Erythroblast (primary cell): ENCODE measurements at places on chromosomes 5 and 9.

DNA sequence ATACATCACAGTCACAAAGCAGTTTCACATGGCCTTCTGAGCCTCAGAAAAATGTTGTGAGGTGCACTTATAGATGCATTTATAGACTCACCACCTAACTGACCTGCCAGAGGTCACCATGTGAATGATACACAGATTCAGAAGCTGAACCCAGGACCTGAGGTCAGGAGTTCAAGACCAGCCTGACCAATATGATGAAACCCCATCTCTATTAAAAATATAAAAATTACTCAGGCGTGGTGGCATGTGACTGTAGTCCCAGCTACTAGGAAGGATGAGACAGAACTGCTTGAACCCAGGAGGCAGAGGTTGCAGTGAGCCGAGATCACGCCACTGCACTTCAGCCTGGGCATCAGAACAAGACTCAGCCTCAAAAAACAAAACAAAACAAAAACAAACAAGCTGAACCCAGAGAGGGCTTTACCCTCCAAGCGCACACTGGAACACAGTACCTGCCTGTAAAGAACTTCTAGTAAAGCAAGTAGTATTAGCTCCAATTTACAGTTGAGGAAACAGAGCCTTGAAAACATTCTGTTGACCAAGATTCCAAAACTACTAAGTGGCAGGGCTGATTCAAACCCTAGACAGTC is 16.3 kb downstream of the ECPAS start:
- no peak for DNase-seq

GRCh38 chr5:171911152-171911551 is 95.3 kb downstream of the FBXW11 start:
- no peak for DNase-seq

- no peak for DNase-seq
Observed at GRCh38 chr5:136420168-136420898, 55.0 kb upstream of the TRPC7 start.

DNA sequence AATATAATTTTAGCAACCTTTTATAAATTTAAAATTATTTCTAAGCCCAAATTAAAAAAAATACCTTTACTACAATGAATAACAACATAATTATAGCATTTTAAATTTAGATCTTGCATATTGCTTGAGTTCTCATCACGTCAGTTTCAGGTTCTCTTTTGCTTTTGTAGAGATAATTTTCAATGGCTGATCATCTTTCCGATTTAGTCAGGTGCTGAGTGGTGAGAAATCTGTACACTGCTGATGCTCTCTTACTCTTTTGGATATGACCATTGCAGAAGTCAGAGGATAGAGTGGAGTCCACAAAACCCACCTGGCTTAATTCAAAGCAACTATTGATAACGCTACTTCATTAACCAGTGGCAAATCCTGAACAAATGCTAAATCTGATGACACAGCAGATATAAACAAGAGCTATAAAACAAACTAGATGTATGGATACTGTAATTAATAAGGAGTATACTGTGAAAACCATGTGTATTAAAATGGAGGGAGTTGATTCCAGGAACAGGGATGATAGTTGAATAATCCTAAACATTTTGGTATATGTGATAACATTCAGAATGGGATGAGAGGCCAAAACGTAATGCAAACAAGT is 394.8 kb downstream of the CSNK1G3 start:
- no peak for DNase-seq

GRCh38 chr5:76888733-76889300 is 39.0 kb downstream of the S100Z start:
- no peak for DNase-seq

GRCh38 chr5:14032918-14033317 is 88.4 kb upstream of the DNAH5 start:
- DNase-seq, result no peak

GRCh38 chr9:101445353-101446029 is 9.9 kb upstream of the ALDOB start:
- DNase-seq, result no peak

DNA sequence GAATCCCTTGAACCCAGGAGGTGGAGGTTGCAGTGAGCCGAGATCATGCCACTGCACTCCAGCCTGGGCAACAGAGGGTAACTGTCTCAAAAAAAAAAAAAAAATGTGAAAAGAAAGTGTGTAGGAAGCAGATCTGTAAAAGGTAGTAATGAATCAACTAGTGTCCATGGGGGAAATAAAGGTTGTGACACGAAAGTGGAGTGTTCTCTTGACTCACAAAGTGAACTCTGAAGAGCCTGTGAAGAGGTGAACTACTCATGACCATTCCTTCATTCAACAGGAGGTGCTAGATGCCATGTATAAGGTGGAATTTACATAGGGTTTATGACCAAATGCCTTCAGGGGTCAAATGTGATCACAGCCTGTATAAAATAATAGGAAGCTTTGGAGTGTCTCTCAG is 12.8 kb downstream of the IQGAP2 start:
- no peak for DNase-seq

- no peak for DNase-seq
Observed at GRCh38 chr9:118896324-118897000, 472.8 kb downstream of the BRINP1 start.

DNA sequence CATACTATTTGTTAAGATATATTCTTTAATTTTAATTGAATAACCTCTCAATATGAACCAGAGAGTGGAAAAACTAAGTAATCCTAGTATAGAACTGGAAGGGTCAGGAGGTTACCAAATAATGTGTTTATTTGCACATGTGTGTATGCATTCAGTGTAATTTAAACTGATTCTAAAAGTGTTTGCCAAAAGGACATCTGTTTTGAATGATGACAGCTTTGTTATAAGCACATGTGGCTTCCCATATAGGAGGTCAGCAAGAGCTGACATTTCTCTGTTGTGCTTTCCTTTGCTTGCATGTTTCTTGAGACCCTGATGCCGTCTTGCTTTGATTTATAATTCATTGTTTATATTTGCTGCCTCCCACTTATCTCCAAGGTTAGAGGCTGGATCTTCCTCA is 383.4 kb downstream of the BRINP1 start:
- no peak for DNase-seq

DNA sequence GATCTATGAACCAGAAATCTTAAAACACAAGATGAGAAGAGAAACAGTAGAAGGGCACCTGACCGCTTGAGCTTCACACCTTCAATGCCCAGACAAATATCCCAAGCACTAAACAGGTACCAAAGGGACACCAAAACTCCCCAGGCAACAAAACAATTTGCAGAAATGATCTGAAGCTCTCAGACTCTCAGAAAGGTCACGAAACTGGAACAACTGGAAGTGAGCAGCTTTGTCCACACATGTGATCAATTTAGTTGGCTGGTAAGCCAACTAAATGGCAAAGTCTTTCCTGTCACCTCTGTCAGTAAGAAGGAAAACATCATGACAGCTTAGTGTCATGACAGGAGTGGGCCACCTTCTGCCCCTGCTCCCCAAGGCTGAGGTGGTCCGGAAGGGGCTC is 4.1 kb downstream of the IPPK start:
- DNase-seq, result no peak

DNA sequence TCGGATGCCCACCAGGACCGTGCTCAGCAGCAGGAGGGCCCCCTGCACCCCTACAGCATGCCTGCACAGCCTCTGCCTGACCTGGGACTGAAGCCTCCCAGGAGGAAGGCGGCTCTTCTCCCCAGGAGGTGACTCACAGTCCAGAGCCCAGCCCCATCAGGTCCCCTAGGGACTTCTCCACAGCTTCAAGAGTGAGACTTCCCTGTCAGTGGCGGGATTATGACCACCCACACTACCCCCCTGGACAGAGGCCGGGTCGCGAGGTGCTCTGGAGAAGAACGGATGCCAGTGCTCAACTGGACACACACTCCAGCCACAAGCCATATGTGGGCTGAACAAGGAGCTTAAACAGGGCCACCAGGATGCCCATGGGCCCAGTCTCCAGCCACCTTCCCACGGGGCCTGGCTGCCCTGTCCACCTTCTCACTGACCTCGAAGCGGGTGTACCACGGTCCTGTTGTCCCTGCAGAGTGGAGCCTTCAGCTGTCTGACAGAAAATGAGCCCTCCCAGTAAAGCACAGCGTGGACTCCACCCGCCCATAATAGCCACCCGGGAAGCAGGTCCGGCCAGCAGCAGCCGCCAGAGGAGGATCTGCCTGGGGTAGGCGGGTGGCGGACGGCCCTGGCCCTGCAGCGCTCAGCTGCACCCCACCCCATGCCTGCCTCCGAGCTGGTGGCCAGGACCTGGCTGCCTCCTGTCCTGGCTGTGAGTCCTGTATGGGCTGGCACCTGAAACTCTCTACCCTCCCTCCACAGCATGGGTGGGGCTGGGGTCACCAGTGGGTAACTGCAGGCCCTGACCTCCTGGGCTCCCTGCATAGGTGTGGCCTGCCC is 54.7 kb downstream of the SEMA4D start:
- no peak for DNase-seq

- DNase-seq, result no peak
Observed at GRCh38 chr9:121667214-121667613, 15.8 kb downstream of the DAB2IP start.
